ENCODE measurements at places on chromosomes 2 and 18. TPM values are rescaled to one million over a fixed set of nuclear protein-coding genes. Genes with fewer than 3 reads are reported as not detected.

- no peak overlapping the region for H3K4me3 ChIP-seq
- no peak for DNase-seq
- H3K36me3 ChIP-seq, result no peaks in the 10 kb centered on the region
- peaks cover 15% of the 10 kb centered on the region for H3K4me1 ChIP-seq
These were observed 8.0 kb upstream of the COX7A2L start for GRCh38 chr2:42368817-42369531.

DNA sequence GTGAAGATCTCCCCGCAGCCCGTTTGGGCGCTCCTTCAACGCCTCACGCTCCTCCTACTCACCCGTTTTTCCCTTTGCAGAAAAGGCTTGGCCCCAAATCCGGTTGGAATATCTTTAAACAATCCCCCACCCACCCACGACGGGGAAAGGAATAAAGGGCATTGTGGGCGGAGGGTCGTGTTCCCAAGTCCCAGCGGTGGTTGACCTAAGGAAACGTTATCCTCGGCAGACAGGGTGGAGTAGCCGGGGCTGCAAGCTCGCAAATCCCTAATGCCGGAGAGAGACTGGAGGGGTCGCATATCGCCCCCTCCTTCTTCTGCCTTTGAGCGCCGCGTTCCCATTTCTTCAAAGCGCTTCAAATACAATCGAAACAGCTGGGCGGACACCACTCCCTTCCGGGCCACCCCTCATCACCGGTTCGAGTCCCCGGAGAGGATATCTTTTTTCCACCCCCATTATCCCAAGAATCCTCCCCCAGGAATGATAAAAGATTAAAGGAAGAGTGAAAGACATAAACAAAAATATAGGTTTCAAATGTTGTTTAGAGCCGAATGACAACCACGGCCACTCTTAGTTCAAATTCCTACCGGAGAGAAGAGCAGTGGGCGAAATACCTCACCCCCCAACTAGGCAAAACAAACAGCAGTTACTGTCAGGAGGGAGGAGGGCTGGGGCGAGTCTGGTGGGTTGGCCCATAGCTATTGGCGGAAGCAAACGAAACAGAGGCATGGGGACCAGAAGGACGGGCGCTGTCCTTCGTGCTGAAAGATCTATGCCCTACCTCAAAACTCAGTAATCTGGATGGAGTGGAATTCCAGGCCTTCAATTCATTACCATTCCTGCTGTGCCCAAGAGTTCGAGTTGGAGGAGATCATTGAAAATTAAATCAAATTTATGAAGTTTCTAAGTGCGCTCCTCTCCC, 2.8 kb upstream of the GAD1 start:
- peak; percentile 5 for DNase-seq
- H3K27ac ChIP-seq, result no peak overlapping the region
- no peaks in the 10 kb centered on the region for H3K36me3 ChIP-seq
- no peaks in the 10 kb centered on the region for H3K27me3 ChIP-seq
- no peak overlapping the region for H3K4me3 ChIP-seq

GRCh38 chr2:236955521-236956030, 130.1 kb upstream of the COPS8 start:
- no peak overlapping the region for H3K27ac ChIP-seq
- no peak overlapping the region for H3K4me3 ChIP-seq
- no peak for DNase-seq
- no peaks in the 10 kb centered on the region for H3K36me3 ChIP-seq
- peaks cover 37% of the 10 kb centered on the region for H3K27me3 ChIP-seq

DNA sequence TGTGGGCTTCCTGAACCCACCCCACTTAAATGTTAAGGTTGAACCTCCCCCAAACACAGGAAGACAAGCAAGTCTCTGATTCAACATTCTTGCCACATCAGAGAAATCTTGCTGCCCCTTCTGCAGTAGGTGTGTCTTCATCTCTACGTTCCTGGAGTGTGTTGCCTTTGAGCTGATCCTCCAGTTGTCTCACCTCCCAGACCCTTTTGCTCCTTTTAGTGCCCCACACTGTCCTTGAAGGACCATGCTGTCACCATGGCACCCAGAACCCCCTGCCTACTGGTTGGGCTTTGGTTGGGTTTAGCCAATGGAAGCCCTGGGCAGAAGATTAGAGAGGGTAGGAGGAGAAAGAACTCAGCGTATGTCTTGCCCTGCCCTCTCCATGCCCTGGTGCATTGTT, 10.7 kb downstream of the CAB39 start:
- H3K27me3 ChIP-seq, result no peaks in the 10 kb centered on the region
- H3K36me3 ChIP-seq, result peaks cover 7% of the 10 kb centered on the region
- no peak overlapping the region for H3K4me3 ChIP-seq
- no peak overlapping the region for H3K27ac ChIP-seq
- no peak for DNase-seq

- H3K4me3 ChIP-seq, result no peak overlapping the region
- no peaks in the 10 kb centered on the region for H3K4me1 ChIP-seq
- H3K27ac ChIP-seq, result no peak overlapping the region
- H3K36me3 ChIP-seq, result no peaks in the 10 kb centered on the region
- H3K27me3 ChIP-seq, result no peaks in the 10 kb centered on the region
These were observed 54.3 kb downstream of the TMX3 start for GRCh38 chr18:68660354-68661183.

DNA sequence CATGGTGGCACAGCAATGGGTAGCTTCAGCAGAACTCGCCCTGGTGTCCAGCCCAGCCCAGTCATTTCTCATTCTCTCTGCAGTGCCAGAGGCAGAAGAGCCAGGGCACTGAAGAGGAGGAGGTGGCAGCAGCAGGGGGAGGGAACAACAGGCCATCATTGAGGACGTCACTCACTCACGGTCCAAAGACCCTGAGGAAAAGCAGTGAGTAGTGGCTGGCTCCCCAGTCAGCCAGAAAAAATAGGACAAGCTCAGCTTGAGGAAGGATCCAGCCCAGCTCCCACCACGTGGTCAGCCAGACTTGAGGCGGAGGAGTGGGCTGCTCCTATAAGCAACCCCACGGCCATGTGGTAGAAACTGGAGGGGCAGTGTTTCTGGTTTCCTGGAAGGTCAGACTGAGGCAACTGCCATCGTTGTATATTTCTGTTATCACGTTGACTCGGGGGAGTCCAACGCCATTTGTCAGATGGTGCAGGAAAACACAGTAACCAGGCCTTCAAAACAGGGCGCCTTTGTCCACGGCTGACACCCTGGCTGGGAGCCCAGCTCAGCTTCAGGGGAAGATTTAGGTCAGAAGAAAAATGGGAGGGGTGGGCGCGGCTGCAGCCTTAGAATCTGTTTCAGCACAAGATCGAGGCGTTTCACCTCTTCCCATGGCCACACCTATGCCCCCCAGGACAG, 19.0 kb upstream of the TMEM247 start:
- H3K36me3 ChIP-seq, result no peaks in the 10 kb centered on the region
- H3K4me1 ChIP-seq, result peaks cover 7% of the 10 kb centered on the region
- H3K27me3 ChIP-seq, result no peaks in the 10 kb centered on the region

GRCh38 chr2:147500229-147500628, 344.6 kb upstream of the ACVR2A start:
- DNase-seq, result no peak
- H3K27ac ChIP-seq, result no peak overlapping the region
- H3K4me1 ChIP-seq, result no peaks in the 10 kb centered on the region
- H3K4me3 ChIP-seq, result no peak overlapping the region

GRCh38 chr2:1101982-1102590, 151.4 kb downstream of the SNTG2 start:
- H3K4me1 ChIP-seq, result no peaks in the 10 kb centered on the region
- H3K27me3 ChIP-seq, result peaks cover 82% of the 10 kb centered on the region
- no peak overlapping the region for H3K4me3 ChIP-seq
- H3K36me3 ChIP-seq, result no peaks in the 10 kb centered on the region
- H3K27ac ChIP-seq, result no peak overlapping the region
- DNase-seq, result no peak

GRCh38 chr2:64404002-64404731, 49.8 kb upstream of the LGALSL start:
- peaks cover 42% of the 10 kb centered on the region for H3K4me1 ChIP-seq
- no peak overlapping the region for H3K4me3 ChIP-seq
- no peaks in the 10 kb centered on the region for H3K36me3 ChIP-seq
- H3K27me3 ChIP-seq, result no peaks in the 10 kb centered on the region
- H3K27ac ChIP-seq, result no peak overlapping the region
- no peak for DNase-seq

GRCh38 chr2:84906108-84906899, 848 bp downstream of the TMSB10 start:
- H3K4me3 ChIP-seq, result peak overlapping the region; percentile 97
- H3K36me3 ChIP-seq, result no peaks in the 10 kb centered on the region
- H3K27ac ChIP-seq, result peak overlapping the region; percentile 80
- no peak for DNase-seq

DNA sequence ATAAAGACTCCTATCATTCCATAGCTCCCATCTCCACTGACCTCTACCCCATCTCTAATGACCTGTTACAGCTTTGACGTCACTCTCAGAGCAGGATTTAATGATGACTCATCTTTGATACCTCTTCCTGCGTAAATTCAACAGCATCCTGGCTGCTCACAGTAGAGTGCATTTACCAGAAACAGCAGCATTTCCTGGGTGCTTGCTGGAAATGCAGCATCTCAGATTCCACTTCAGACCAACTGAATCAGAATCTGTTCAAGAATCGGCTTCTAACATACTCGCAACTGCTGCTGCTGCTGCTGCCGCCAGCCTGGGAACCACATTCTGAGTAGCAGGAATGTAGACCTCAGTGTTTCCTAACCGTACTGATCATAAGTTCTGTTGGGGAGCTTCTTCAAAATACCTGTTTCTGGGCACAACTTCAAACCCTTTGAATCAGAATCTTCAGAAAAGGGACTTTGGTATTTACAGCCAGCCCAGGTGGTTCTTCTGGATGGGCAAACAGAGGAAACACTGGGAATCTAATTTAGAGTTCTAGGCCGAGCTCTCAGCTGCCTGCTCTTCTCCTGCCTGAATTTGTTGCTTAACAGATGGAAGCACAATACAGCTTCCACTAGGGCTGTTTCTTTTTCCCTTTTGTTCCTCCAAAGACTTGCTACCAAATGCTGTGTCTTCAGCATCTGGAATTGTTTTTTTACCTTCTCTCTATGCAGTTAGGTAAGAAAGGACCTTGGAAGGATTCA, 241.4 kb downstream of the NCKAP5 start:
- H3K36me3 ChIP-seq, result no peaks in the 10 kb centered on the region
- H3K27ac ChIP-seq, result no peak overlapping the region
- no peaks in the 10 kb centered on the region for H3K4me1 ChIP-seq
- DNase-seq, result no peak

GRCh38 chr18:69804776-69805501, 142.7 kb downstream of the CD226 start:
- no peaks in the 10 kb centered on the region for H3K27me3 ChIP-seq
- no peak overlapping the region for H3K27ac ChIP-seq
- DNase-seq, result no peak

- H3K4me1 ChIP-seq, result 0 out of 2 replicates have a peak, but pooled peaks cover 7% of the 10 kb centered on the region
- no peak overlapping the region for H3K4me3 ChIP-seq
- peak; percentile 89 for DNase-seq
These were observed 174.9 kb downstream of the EPHA4 start for GRCh38 chr2:221397187-221397586.

DNA sequence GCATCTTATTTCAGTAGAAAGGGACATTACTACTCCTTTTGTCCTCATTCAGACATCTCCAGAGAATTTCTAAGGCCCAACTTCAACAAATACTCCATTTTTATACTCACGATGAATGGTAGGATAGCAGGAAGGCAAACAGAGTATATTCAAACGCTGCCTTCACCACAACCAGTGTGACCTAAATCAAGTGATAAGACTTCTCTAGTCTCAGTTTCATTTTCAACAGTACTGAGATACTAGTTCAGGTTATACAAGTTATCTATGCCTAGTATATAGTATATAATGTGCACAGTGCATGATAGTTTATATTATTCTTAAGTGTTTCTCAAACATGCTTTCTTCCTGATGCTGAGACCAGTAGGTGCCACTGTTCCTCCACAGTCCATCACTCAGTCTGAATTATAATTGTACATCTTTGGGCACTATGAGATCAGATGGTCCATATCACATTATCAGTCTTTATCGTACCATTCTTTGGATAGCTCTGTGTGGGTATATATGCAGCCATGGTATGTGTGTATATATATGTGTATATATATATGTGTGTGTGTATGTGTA, 66.3 kb upstream of the RPE start:
- no peaks in the 10 kb centered on the region for H3K27me3 ChIP-seq
- no peaks in the 10 kb centered on the region for H3K4me1 ChIP-seq
- no peak overlapping the region for H3K4me3 ChIP-seq
- DNase-seq, result no peak
- H3K27ac ChIP-seq, result no peak overlapping the region

DNA sequence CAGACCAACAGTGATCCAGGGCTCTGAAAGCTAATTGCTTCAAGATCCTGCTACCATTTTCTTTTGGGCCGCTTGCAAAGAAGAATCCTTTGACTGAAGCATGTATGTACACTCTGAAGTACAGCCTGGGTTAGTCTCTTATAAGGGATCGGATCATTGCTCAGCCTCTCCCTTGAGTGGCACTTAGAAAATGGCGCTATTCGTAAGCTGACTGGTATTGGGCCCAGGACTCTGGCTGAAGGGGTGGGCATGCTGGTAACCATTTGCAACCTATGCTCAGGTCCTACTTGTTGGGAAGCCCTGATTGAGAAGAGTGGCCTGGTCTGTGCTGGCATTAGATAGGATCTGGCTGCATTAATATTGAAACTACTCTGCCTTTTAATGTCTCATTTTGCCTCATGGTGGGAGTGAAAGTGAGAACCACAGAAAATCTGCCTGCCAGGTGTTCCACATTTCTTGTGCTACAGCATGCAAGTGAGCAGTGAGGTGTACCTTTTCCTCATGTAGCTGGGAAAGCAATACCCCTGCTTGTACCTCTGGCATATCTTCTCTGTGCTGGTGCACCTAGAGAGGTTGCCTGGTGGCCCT, 661 bp upstream of the MGAT5 start:
- H3K4me3 ChIP-seq, result no peak overlapping the region
- H3K27ac ChIP-seq, result no peak overlapping the region
- no peaks in the 10 kb centered on the region for H3K36me3 ChIP-seq
- no peaks in the 10 kb centered on the region for H3K27me3 ChIP-seq
- DNase-seq, result no peak

DNA sequence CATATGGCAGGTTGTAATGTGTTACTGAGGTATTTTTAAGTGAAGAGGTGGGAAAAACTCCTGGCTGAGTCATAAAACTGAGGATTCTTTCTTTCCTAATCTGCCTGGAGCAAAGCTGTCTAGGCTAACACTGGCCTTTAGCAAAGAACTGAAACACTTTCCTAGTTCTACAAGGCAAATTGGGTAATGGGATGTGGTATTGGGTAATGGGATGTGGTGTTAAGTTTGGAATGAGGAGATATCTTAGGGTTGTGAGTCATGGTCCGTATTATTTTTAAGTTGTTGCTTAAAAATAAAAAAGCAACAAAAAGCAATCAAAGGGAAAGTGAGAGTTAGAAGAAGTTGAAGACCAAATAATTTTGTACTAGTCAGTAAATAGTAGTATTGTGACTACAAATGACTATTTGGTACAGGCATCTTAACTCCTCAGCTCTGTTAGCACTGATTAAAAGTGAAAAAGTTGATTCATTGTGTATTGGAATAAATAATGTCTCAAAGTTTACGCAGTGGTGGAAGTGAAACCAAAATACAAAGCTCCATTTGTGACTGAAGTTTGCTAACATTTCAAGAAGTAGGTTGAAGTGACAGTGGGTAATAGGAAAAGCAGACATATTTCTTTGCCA, 216.8 kb downstream of the CAMKMT start:
- H3K4me1 ChIP-seq, result peaks cover 79% of the 10 kb centered on the region
- peak overlapping the region; percentile 46 for H3K4me3 ChIP-seq
- no peak for DNase-seq
- H3K36me3 ChIP-seq, result no peaks in the 10 kb centered on the region

GRCh38 chr18:424668-425067, 75.8 kb downstream of the COLEC12 start:
- no peak overlapping the region for H3K27ac ChIP-seq
- no peaks in the 10 kb centered on the region for H3K36me3 ChIP-seq
- H3K27me3 ChIP-seq, result 0 out of 2 replicates have a peak, but pooled peaks cover 11% of the 10 kb centered on the region
- no peak overlapping the region for H3K4me3 ChIP-seq

PDE1A gene
- total RNA-seq, result 0.30 TPM

NGEF gene
- total RNA-seq, result 52.2 TPM

CCDC68 gene
- total RNA-seq, result 2.9 TPM

COLEC12 gene
- total RNA-seq, result not detected
